T follicular helper cell (primary cell): ENCODE measurements at places on chromosomes 12 and 14.

DNA sequence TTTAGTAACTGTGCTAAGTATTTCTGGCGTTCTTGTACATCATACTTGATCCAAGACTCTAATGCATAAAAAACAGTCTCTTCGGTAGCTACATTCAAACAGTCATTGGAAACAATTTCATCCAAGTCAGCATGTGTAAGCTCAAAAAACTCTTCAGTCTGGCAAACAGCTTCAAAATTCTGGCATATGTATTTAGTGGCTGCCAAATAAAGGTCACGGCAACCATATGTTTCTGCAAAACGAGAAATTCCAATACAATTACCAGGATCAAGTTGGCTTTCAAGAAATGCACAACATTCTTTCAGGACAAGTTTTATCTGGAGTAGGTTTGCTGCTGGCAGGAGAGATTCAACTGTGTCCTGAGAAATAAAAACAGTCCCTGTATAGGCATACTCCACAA lies 16.5 kb downstream of the KLHL28 start:
- DNase-seq = no peak

DNA sequence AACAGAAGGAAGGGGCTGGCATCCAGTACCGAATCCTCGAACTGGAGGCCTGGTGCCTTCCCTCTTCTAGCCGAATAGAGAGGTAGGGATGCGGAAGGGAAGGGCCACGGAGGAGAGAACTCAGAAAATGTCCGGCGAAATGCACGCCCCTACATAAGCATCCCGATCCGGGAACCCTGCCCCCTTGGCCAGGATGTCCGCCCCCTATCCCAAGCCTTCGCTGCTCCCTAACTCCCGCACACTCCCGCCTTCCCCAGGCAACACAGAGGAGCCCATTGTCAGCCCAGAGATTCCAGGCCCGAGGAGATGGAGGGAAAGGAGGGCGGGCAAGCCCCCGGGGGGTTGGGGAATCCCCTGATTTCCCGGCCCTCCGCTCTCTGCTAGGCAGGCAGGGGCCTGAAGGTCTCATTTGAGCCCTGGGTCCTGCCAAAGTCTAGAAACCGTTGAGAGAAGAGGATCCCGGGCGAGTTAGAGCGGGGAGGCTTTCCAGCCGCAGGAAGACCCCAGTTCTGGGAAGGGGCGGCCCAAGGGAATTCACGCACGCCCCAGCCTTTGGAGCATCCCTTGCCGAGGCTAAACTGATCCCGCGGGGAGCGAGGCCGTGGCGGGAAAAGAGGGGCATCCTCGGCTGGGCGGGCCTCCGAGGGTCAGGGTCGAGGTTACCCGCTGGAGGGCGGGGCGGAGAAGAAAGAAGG lies 569 bp upstream of the ARHGEF40 start:
- no peak for DNase-seq

DNA sequence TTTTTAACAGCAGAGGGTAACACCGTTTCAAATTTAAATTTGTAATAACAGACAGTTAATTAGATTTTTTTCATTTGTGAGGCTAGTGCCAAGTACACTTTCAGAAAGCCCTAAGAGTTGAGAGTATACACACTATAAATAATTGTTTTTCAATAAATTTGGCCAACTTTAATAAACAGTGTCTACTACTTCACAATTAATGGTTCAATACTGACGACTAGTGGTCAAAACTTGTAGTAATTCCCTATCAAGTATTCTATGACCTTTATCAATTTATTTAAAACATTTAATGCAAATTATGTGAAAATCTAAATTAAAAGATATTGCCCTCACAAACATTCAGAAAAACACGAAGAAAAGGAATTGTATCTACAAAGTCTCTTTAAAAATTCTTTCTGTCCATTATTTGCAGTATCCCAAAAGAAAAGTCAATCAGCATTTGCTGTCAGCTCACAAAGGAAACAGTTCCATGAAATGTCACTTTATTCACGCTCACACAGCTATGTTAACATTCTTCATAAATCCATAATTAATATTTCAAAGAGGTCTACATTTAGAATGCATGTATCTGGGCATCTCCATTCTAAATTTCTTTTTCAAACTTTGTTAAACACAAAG lies 91.2 kb downstream of the CEP128 start:
- DNase-seq = no peak

- no peak for DNase-seq
Measured at GRCh38 chr12:12229556-12230092, 37.2 kb downstream of the LRP6 start.

DNA sequence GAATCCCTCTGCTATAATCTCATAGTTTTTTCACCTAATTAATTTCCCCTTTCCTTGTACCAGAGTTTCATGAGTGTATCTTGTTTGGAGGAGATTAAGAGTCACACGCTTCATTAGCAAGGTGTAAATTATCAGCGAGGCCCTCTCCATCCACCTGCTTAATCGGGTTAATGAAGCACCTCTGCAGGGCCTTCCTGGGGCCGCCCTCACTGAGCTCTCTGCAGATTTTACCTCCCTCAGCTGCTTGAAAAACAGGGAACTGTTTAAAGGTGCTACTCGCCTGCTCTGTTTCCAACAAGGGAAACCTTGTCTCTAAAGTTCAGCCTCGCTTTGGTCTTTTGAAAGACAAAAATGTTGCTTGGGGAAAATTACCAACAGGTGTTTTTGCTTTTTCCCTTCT lies 35.8 kb downstream of the OTX2 start:
- no peak for DNase-seq

DNA sequence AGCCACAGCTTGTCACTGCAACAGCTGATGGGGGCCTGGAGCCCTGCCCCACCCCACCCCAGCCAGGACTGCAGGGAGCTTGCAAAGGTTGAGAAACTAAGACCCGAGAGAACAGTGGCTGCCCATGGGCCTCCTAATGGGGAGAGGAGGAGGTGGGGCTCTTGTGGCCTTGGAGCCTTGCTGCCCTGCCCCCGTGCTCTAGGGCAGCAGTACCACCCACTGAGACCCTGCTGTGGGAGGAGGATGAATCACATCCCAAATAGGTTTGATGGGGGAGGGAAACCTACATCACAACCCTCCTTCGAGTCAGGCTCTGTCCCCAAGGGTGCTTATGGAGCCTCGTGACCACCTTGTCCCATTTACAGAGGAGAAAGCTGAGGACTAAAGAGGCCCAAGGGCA lies 15.9 kb downstream of the HHIPL1 start:
- DNase-seq = no peak

GRCh38 chr12:126891789-126892188 lies 1375.2 kb upstream of the TMEM132C start:
- no peak for DNase-seq

GRCh38 chr12:32478166-32478565 lies 78.8 kb downstream of the FGD4 start:
- DNase-seq = no peak

GRCh38 chr14:67787673-67788072 lies 28.7 kb downstream of the ZFYVE26 start:
- DNase-seq = no peak

GRCh38 chr14:92624764-92625163 lies 111.2 kb downstream of the RIN3 start:
- no peak for DNase-seq

DNA sequence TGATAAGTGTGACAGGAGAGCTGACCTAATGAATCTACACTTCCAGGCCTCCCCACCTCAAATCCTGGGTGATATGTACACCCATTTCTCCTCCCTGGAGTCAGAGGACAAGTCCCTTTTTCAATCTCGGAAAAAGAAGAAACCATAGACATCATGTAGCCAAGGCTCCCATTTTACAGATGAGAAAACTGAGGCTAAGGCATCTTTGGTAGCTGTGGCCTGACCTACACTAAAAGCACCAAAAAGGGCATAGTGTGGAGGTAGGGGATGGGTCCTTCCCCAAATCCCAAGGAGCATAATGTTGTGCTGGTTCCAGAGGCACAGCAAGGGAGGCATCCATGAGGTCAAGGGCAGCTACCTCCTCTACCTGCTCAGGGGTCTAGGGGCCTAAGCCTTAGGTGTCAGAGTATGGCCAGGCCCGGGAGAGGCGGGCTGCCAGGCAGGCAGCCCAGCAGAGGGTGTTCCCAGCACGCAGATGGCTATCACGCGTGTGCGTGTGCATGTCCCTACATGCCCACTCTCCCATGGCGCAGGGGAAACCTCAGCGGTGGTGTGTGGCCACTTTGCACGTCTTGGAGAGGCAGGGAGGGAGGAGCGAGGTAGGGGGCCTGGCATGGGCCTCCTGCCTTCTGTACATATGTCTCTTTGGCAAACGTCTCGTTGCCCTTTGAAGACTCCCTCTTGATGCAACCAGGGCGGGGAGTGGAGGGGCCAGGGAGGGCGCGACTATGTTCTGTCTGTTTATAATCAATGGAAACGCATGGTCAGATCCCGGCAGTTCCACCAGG lies 2.5 kb downstream of the PGF start:
- no peak for DNase-seq

DNA sequence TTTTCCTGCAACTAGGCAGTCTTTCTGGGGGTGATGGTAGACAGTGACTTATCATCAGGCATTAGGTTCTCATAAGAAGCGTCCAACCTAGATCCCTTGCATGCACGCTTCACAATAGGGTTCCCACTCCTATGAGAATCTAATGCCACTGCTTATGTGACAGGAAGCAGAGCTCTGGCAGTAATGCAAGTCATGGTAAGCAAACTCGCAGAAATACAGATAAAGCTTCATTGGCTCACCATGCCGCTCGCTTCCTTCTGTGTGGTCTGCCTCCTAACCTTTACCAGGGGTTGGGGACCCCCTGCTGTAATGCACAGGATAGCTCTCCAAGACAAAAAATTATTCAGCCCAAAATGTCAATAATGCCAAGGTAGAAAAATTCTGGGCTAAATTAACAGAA lies 864.2 kb downstream of the TRHDE start:
- DNase-seq = no peak
